ENCODE measurements at places on chromosomes 6 and 20. TPM values are rescaled to one million over a fixed set of nuclear protein-coding genes. Genes with fewer than 3 reads are reported as not detected.

Gene OR2J3
- total RNA-seq: 0.30 TPM

DNA sequence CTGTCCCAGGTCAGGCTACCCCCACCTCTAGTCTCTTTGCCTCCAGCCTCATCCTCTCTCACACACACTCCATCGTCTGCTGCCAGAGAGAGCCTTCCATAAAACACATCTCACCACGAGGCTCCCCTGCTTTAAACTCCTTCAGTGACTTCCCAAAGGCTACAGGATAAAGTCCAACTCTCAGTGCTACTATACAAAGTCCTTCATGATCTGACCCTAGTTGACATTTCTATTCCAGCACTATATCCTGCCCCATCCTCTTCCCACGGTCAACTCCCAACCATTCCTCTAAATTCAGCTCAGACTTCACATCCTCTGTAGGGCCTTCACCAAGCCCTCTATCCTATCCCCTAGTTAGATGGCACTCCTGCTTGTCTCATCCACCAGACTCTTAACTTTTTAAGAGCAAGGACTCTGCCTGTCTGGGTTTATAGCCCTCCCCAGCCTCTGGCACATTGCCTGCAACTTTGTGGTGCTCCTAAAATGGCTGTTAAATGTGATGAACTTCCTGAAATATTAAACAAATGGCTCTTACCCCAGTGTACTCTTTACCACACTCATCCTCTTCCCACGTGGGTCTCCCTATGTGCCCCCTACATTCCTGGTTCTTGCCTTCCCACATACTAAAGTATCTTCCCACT is 36.1 kb downstream of the KIF16B start:
- DNase-seq: no peak
- H3K4me3 ChIP-seq: no peak overlapping the region
- H3K27ac ChIP-seq: no peak overlapping the region
- H3K4me1 ChIP-seq: peaks cover 13% of the 10 kb centered on the region
- no peaks in the 10 kb centered on the region for H3K36me3 ChIP-seq

Gene CFAP61
- 0.18 TPM for total RNA-seq

- DNase-seq: no peak
- peaks cover 4% of the 10 kb centered on the region for H3K27me3 ChIP-seq
Measured at GRCh38 chr6:31142361-31142761, 3.5 kb upstream of the PSORS1C2 start.

Gene PDYN
- 0.14 TPM for total RNA-seq

Gene MUC22
- total RNA-seq: not detected

GRCh38 chr6:41901882-41902519 is 6.8 kb upstream of the USP49 start:
- peaks cover 18% of the 10 kb centered on the region for H3K36me3 ChIP-seq
- H3K27ac ChIP-seq: no peak overlapping the region
- DNase-seq: peak; percentile 46
- H3K27me3 ChIP-seq: no peaks in the 10 kb centered on the region
- peaks cover 6% of the 10 kb centered on the region for H3K4me1 ChIP-seq
- no peak overlapping the region for H3K4me3 ChIP-seq

Gene CHMP4B
- 66.1 TPM for total RNA-seq

GRCh38 chr6:45704056-45704800 is 311.4 kb downstream of the CLIC5 start:
- H3K36me3 ChIP-seq: no peaks in the 10 kb centered on the region
- no peaks in the 10 kb centered on the region for H3K27me3 ChIP-seq
- no peak overlapping the region for H3K4me3 ChIP-seq
- DNase-seq: no peak

- H3K36me3 ChIP-seq: no peaks in the 10 kb centered on the region
- no peak overlapping the region for H3K4me3 ChIP-seq
- H3K27me3 ChIP-seq: no peaks in the 10 kb centered on the region
- DNase-seq: no peak
- H3K27ac ChIP-seq: no peak overlapping the region
Measured at GRCh38 chr20:8526610-8527009, 394.5 kb downstream of the PLCB1 start.

Gene MYBL2
- 133 TPM for total RNA-seq

- H3K27me3 ChIP-seq: no peaks in the 10 kb centered on the region
- DNase-seq: no peak
- H3K4me3 ChIP-seq: no peak overlapping the region
- H3K27ac ChIP-seq: peak overlapping the region; percentile 95
- H3K36me3 ChIP-seq: peaks cover 94% of the 10 kb centered on the region
Measured at GRCh38 chr6:3009930-3010329, 10.2 kb downstream of the NQO2 start.

GRCh38 chr20:370977-371754 is 9.4 kb upstream of the TRIB3 start:
- peaks cover 18% of the 10 kb centered on the region for H3K4me1 ChIP-seq
- DNase-seq: no peak
- peaks cover 10% of the 10 kb centered on the region for H3K27me3 ChIP-seq
- no peak overlapping the region for H3K27ac ChIP-seq
- H3K4me3 ChIP-seq: no peak overlapping the region

- H3K36me3 ChIP-seq: no peaks in the 10 kb centered on the region
- peaks cover 13% of the 10 kb centered on the region for H3K27me3 ChIP-seq
- H3K4me3 ChIP-seq: peak overlapping the region; percentile 60
- peak; percentile 46 for DNase-seq
- no peaks in the 10 kb centered on the region for H3K4me1 ChIP-seq
- H3K27ac ChIP-seq: no peak overlapping the region
Measured at GRCh38 chr6:10659699-10660348, 34.6 kb downstream of the C6orf52 start.

DNA sequence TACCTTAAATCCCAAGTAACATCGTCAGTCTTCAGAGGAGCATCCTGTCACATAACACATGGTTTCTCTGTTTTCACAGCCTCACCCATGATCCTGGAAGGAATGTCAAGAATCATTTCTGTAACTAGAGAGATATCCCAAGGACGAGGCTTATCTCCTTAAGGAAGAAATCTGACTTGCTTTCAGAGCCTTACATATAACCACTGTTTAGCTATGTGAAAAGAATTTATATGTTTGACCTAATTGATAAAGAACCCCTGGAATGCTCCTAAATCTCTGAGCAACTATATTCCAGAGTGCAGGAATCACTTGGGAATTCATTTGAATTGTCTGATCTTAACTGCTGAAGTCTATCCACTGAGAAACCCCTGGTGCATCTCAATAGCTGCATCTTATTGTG is 243.1 kb downstream of the ALDH8A1 start:
- no peaks in the 10 kb centered on the region for H3K27me3 ChIP-seq
- no peak overlapping the region for H3K4me3 ChIP-seq
- no peak for DNase-seq
- H3K27ac ChIP-seq: no peak overlapping the region
- H3K36me3 ChIP-seq: no peaks in the 10 kb centered on the region

Gene ANKEF1
- 7.1 TPM for total RNA-seq

Gene BPIFB1
- total RNA-seq: 0.09 TPM

- peaks cover 5% of the 10 kb centered on the region for H3K4me1 ChIP-seq
- DNase-seq: no peak
- no peak overlapping the region for H3K27ac ChIP-seq
- no peak overlapping the region for H3K4me3 ChIP-seq
- H3K27me3 ChIP-seq: no peaks in the 10 kb centered on the region
- H3K36me3 ChIP-seq: no peaks in the 10 kb centered on the region
Measured at GRCh38 chr6:16355238-16355637, 116.9 kb downstream of the GMPR start.

DNA sequence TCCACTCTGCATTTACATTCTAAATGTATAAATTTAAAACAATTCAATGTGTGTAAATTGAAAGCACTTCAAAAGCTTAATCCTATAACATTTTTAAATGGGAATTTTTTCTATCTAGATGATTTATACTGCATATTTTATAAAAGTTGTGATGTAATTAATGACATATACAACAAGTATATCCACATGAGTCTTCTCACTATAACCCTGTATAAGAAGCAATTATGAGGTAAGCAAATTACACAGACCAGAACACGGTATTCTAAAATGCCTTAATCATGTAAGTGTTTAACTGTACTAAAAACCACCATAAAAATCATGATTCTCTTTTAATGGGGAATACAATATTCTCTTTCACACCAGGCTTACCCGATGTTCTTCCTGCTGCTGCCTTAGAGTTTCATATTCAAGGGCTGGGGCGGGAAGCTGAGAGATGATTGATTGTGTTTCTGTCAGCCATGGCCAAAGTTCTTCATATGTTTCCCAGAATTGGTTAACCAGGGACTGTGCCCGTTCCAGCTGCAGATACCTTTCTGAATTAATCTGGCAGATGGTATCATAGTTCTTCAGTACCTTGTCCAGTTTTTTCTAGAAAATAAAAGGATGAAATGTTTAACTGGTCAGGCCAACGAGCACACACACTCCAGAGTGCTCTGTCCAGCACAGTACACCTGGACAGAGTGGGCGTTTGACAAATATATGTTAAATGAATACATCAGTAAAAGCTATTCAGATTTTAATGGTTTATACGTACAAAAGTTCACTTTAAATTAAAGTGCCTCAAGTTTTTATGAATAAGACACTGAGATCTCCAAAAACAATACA is 127.4 kb downstream of the DST start:
- no peaks in the 10 kb centered on the region for H3K27me3 ChIP-seq
- H3K4me3 ChIP-seq: no peak overlapping the region
- DNase-seq: no peak
- H3K4me1 ChIP-seq: peaks cover 4% of the 10 kb centered on the region

Gene MAFB
- total RNA-seq: 6.7 TPM

GRCh38 chr6:107585815-107586435 is 96.0 kb downstream of the SOBP start:
- H3K27me3 ChIP-seq: no peaks in the 10 kb centered on the region
- peak overlapping the region; percentile 38 for H3K27ac ChIP-seq
- peaks cover 3% of the 10 kb centered on the region for H3K36me3 ChIP-seq
- H3K4me3 ChIP-seq: no peak overlapping the region

Gene FNDC11
- total RNA-seq: 3.8 TPM

DNA sequence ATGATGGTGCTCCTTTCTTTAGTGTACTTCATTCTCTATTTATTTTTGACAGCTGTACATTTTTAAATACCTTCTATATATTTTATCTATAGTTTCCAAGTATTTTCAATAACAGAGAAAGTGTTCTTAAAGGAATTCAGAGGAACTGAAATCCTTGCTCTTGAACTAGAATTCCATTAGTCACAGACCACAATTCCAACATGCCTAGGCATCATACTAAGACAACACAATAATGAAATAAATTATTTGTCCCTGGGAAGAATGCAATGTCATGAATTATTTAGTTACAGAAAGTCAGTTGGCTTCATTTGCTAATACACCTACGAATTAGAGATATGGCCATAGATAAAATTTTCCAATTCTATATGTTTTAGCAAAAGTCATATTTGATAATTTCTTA is 671.2 kb downstream of the EPHA7 start:
- H3K4me1 ChIP-seq: no peaks in the 10 kb centered on the region
- DNase-seq: no peak
- H3K4me3 ChIP-seq: no peak overlapping the region
- H3K27ac ChIP-seq: no peak overlapping the region

DNA sequence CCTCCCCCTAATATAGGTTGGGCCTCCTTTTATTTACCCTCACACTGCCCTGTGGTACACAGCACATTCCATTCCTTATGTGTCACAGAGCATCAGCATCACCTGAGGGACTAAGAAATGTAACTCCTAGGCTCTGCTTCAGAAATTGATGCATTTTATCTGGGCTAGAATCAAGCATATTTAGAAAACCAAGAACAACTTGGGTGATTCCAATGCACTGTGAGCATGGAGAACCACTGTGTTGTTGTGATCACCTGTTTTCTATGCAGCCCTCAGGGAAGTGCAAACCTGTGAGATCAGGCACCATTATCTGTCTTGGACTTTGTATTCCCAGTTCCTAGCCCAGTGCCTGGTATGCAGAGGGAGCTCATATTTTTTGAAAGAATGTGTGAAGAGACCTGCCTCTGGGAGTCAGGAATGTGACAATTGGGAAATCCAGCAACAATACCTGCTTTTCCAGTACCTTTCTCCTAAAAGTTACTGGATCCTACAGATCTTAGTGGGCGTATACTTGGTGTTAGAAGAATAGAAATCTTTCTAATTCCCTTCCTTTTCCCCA is 7.0 kb downstream of the KAT14 start:
- peak overlapping the region; percentile 24 for H3K27ac ChIP-seq
- no peak overlapping the region for H3K4me3 ChIP-seq
- no peaks in the 10 kb centered on the region for H3K27me3 ChIP-seq
- DNase-seq: no peak

Gene XKR7
- 2.3 TPM for total RNA-seq

Gene SLC39A7
- total RNA-seq: 131 TPM

DNA sequence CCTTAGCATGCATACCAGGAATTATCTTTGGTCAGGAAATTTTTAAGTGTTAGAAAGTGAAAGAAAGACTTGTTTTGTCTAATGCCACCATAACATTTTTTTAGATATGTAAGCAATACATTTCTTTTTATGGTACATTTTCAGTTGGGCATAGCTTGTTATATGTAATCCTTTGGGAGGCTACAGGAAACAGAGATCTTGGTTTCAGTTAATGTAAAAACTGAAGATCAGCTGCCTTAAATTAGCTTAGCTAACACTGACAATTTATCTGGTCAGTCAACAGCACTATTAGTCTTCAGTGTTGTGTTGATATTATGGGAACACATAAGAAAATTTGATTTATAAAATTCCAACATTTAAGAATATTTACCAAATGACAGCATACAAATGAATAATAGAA is 78.6 kb upstream of the SMIM8 start:
- no peak for DNase-seq
- H3K4me3 ChIP-seq: no peak overlapping the region
- peaks cover 56% of the 10 kb centered on the region for H3K36me3 ChIP-seq
- no peak overlapping the region for H3K27ac ChIP-seq
- H3K27me3 ChIP-seq: no peaks in the 10 kb centered on the region

GRCh38 chr6:146305092-146305491 is 238.5 kb upstream of the RAB32 start:
- no peak for DNase-seq
- no peaks in the 10 kb centered on the region for H3K27me3 ChIP-seq
- H3K4me1 ChIP-seq: peaks cover 11% of the 10 kb centered on the region
- no peaks in the 10 kb centered on the region for H3K36me3 ChIP-seq

DNA sequence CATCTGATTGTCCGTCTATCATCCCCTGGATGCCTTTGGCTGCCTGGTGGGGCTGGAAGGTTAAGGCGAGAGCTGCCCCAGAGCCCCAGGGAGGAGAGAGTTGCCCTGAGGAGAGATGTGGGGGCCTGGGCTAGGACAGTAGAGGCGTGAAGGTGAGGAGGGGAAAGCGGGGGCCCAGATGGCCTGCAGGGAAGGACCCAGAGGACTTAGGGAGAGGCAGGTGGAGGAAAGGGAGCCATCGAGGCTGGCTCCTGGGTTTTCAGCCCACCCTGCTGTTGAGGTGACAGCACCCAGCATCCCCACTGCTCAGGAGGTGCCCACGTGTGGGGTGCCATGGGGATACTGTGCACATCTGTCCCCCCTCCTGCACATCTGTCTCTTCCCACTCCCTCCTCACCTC is 273.7 kb downstream of the TAF4 start:
- peaks cover 18% of the 10 kb centered on the region for H3K27me3 ChIP-seq
- H3K27ac ChIP-seq: no peak overlapping the region
- no peaks in the 10 kb centered on the region for H3K36me3 ChIP-seq
- DNase-seq: no peak

Data from WTC11 (cell line).